Left ventricle myocardium superior (tissue), 1 donor: ENCODE measurements at places on chromosomes 6 and 20. TPM values are rescaled to one million over a fixed set of nuclear protein-coding genes. Genes with fewer than 3 reads are reported as not detected.

GPRC6A gene
- total RNA-seq = not detected

OR2H1 gene
- total RNA-seq = not detected

FAM209B gene
- not detected for total RNA-seq

DUSP15 gene
- 4.0 TPM for total RNA-seq

RNF8 gene
- total RNA-seq = 15.7 TPM

DEFB132 gene
- not detected for total RNA-seq

GRCh38 chr6:19833947-19834346 lies 3.2 kb upstream of the ID4 start:
- DNase-seq = no peak

GRCh38 chr6:121436960-121437850 lies 1.8 kb downstream of the GJA1 start:
- peak; percentile 55 for DNase-seq

GRCh38 chr20:13772529-13772928 lies 12.2 kb downstream of the ESF1 start:
- DNase-seq = no peak

DNA sequence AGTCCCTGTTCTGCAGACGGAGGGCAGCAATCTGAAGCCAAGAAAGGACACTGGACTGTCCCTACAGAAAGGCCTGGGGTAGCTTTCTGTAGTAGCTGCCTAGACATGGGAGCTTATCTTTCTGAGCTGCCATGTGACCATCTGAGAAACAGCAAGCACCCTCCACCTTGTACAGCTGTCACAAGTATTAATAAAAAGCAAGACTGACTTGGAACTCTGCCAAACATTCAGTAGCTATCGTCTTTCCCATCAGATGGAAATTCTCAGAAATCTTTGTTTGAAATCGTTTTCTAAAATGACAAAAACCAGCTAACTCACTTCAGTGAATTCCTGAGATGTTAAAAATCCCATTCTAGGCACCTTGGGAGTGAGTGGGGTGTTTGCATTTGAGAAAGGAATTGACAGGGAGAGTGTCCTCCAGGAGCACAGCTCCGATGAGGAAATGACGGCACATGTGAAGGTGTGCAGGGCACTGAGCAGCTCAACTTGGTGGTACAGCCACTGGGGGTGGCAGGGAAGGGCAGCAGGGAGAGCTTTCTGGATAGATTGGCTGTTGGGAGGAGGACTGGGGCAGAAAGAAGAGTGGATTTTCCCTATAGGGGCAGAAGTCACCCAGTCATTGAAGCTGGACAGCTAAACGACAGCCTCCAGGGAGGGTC lies 24.5 kb downstream of the ACSS1 start:
- DNase-seq = no peak

DNA sequence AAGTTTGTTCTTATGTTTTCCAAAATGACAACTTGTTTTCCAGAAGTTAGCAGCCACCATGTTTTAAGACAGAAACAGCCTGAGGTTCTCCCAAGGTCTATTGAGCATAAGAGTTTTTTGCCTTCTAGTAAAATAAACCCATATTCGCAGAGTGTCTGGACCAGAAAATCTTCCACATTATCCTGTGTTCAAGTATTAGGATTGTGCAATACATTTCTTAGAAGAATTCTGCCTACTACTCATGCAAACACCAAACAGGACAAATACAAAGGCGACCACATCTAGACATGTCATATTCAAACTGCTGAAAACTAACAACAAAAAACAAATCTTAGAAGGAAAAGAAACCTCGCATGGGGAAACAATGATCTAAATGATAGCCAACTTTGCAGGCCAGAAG lies 145.4 kb upstream of the AHI1 start:
- DNase-seq = no peak

DNA sequence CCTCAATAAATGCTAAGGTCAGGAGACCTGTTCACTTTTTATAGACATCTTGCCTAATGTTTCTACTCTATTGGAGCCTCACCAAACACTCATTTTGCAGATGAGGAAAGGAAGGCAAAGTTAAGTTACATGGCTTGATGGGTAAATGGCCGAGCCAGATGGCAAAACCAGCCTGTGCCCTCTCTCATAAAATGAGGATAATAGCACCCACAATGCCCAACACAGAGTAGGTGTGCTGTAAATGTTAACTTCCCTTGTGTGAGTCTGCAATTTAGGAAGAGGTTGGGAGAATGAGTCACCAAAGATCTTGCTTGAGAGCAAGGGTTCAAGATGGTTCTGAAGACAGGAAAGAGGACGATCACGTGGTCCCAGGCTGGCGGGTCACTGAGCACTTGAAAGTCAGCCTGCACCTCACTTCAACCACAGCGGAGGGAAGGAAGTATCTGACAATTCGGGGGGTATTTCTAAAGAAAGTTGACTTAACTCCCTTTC lies 3.3 kb downstream of the KCNK5 start:
- DNase-seq = no peak

DNA sequence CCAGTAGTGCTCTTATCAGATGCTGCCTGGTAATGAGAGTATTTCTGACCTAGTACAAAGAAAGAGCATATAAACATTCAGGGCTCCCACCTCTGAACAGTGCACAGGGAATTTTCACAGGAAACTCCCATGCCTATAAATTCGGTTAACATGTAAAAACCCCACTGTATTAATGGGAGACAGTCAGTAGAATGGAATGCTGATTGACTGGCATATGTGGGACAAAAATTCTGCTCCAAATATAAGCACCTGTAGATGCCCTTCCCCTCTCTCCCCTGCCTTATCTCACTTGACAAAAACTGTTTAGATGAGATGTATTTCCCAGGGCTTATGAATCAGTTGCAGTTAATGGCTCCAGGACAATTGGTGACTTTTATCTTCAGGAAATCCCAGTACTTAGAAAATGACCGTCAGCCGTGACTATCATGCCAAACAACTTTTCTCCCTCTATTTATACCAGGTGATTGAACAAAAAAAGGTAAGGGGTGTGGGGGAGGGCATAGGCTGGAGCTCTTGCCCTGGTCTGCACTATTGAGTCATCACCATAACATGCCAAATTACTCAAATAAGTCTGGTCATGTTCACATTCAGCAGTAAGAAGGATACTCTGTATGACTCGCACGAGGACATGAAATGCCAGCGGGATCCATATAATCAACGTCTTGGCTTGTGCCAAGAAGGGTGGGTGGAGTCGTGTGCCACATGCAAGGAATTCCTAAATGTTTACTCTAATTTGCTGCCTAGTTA lies 176.4 kb upstream of the BMP2 start:
- no peak for DNase-seq

GRCh38 chr20:61760321-61760720 lies 305.4 kb downstream of the TAF4 start:
- DNase-seq = no peak

- no peak for DNase-seq
Measured at GRCh38 chr6:129713806-129714333, 3.9 kb upstream of the ARHGAP18 start.

GRCh38 chr6:118562959-118563358 lies 14.9 kb downstream of the PLN start:
- DNase-seq = no peak

DNA sequence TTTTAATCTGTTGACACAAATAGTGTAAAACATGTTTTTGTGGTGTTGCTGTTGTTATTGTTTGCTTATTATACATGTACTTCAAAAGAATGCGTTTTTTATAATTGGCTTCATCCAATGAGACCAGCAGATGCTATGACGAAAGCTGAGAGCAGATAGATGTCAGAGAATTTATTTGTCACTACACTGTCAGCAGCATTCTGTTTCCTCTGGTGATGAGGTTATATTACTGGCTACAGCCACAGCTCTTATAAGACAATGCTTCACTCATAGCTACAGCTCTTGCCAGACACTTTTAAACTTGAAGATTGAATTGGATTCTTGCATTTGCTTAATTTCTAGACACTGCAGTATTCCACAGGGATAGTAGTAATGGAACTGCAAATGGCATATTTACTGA lies 860.5 kb downstream of the TBC1D32 start:
- no peak for DNase-seq
